Right atrium auricular region (tissue), 2 donors: ENCODE measurements at places on chromosomes 5 and 9. TPM values are rescaled to one million over a fixed set of nuclear protein-coding genes. Genes with fewer than 3 reads are reported as not detected.

GRCh38 chr9:36914212-36914577, 119.9 kb downstream of the PAX5 start:
- H3K4me1 ChIP-seq = no peaks in the 10 kb centered on the region
- no peak overlapping the region for H3K4me3 ChIP-seq
- H3K27me3 ChIP-seq = no peaks in the 10 kb centered on the region
- no peak overlapping the region for H3K27ac ChIP-seq

The GMCL2 gene
- total RNA-seq = not detected

DNA sequence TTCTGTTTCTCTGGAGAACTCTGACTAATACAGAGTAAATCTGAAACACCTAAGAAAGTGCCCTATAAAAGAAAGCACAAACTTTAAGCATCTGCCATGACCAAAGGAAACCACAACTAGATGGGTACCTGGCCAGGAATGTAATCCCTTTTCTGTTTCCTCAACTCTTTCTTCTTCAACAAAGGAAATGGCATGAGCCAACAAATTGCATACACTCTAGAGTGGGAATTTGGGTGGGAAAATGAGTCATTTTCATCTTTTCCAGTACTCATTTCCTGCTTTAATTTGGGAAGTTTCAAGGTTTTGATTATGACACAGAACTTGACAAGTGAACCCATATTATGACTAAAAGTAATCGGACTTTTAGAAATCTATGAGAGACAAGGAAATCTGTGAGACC, 349.2 kb upstream of the RORB start:
- H3K36me3 ChIP-seq = no peaks in the 10 kb centered on the region
- H3K27me3 ChIP-seq = no peaks in the 10 kb centered on the region
- no peaks in the 10 kb centered on the region for H3K4me1 ChIP-seq
- no peak overlapping the region for H3K4me3 ChIP-seq
- no peak overlapping the region for H3K27ac ChIP-seq

The MARCHF3 gene
- 19.7 TPM for total RNA-seq

DNA sequence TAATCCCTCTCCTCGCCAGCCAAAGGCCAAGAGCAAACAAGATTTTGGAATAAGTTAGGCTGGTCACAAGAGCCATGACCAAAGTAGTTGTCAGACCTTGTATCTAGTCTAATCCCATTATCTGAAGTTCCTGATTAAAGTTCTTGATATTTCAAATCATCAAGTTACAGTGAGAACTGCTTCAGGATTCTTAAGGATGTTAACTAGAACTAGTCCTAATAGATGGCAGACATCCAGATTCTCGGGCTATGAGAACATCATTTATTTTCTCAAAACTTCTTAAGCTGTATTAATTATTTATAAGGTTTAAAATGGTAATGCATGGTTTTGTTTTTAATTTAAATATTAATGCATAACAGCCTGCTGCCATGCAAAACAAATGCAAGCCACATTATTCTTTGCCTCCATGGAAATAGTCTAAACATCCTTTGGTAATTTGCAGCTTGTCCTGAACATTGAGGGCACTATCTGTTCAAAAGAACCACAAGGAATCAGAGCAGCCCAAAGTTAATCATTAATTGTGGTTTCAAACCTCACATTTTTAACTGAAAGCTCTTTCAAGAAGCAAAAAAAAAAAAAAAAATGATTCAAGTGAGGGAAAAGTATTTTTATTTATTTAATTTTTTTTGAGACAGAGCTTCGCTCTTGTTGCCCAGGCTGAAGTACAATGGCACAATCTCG, 95.1 kb downstream of the TTC39B start:
- no peaks in the 10 kb centered on the region for H3K4me1 ChIP-seq
- no peak for DNase-seq
- no peaks in the 10 kb centered on the region for H3K36me3 ChIP-seq
- no peaks in the 10 kb centered on the region for H3K27me3 ChIP-seq
- no peak overlapping the region for H3K27ac ChIP-seq

- no peak for DNase-seq
- no peaks in the 10 kb centered on the region for H3K4me1 ChIP-seq
- H3K27me3 ChIP-seq = no peaks in the 10 kb centered on the region
- H3K36me3 ChIP-seq = no peaks in the 10 kb centered on the region
- no peak overlapping the region for H3K4me3 ChIP-seq
These were observed 786 bp downstream of the PCDHB3 start for GRCh38 chr5:141101059-141101458.

The LCN9 gene
- not detected for total RNA-seq

- H3K4me1 ChIP-seq = no peaks in the 10 kb centered on the region
- H3K27ac ChIP-seq = no peak overlapping the region
- no peaks in the 10 kb centered on the region for H3K27me3 ChIP-seq
- H3K36me3 ChIP-seq = peaks cover 61% of the 10 kb centered on the region
- no peak for DNase-seq
- no peak overlapping the region for H3K4me3 ChIP-seq
These were observed 23.8 kb upstream of the KIAA1958 start for GRCh38 chr9:112462855-112463254.

DNA sequence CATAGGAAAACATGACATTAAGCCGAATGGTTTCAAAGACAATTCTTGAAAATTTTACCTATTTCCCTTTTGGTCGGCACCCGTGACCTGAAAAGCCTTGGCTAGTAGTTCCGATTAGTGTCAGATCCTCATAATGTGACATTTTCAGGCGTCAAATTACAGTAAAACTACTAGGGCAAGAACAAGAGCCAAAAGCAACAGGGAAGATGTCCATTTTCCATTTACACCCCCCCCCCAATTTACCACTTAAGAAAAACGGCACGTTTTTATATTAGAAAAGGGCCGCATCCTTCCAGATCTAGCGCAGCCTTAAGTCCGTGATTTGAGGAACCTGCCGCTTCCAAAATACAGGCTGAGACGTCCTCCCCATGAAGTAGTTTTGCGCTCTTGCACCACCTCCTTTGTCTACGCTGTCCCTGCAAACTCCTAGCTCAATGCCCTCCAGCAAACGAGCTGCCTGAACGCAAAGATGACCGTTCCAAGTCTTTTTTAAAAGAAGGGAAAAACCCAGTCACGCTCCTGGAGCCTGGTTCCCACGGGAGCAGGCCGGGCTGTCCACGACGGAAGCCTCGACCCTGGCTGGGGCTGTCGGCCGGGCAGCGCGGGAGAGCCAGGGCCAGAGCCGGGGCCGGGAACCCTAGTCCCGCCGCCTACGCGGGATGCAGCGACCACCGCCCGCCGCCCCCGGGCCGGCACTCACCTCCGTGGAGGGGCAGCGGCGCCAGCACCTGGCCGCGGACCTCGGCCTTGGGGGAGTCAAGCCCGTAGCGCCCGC, 616 bp downstream of the RNF130 start:
- no peaks in the 10 kb centered on the region for H3K27me3 ChIP-seq
- no peaks in the 10 kb centered on the region for H3K36me3 ChIP-seq
- peak overlapping the region; percentile 95 for H3K27ac ChIP-seq
- H3K4me3 ChIP-seq = peak overlapping the region; percentile 93
- DNase-seq = no peak
- H3K4me1 ChIP-seq = no peaks in the 10 kb centered on the region

DNA sequence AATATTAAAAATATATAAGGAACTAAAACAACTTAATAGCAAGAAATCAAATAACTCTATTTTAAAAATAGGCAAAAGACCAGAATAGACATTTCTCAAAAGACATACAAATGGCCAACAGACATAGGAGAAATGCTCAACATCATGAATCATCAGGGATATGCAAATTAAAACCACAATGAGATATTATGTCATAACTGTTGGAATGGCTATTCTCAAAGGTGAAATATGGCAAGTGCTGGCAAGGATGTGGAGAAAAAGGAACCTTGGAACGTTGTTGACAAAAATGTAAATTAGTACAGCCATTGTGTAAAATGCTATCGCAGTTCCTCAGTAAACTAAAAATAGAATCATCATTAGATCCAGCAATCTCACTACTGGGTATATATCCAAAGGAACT, 468.5 kb downstream of the NFIB start:
- no peaks in the 10 kb centered on the region for H3K4me1 ChIP-seq
- H3K27ac ChIP-seq = no peak overlapping the region
- no peaks in the 10 kb centered on the region for H3K27me3 ChIP-seq
- DNase-seq = no peak

DNA sequence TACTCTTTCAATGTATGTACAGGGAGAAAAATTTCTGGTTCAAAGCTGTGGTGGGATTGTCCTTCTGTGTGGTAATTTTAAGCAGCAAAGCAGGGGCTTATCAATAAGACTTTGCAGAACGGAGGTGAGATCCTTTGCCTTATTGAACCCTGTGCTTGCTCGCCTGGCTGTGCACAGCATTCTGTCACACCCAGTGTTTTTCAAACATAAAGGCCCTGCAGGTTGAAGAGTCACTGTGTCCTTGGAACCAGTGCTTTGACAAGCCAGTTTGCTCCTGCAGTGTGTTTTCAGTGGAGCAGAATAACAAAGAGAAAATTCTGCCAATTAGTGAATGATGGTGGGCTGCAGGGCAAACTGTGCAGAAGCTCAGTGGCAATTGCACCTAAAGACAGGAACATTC, 236.7 kb upstream of the PCSK5 start:
- H3K27ac ChIP-seq = no peak overlapping the region
- H3K4me3 ChIP-seq = no peak overlapping the region
- H3K36me3 ChIP-seq = no peaks in the 10 kb centered on the region
- no peak for DNase-seq
- no peaks in the 10 kb centered on the region for H3K4me1 ChIP-seq

- H3K4me1 ChIP-seq = no peaks in the 10 kb centered on the region
- H3K36me3 ChIP-seq = no peaks in the 10 kb centered on the region
These were observed 708.6 kb upstream of the ZNF608 start for GRCh38 chr5:125455041-125455440.

DNA sequence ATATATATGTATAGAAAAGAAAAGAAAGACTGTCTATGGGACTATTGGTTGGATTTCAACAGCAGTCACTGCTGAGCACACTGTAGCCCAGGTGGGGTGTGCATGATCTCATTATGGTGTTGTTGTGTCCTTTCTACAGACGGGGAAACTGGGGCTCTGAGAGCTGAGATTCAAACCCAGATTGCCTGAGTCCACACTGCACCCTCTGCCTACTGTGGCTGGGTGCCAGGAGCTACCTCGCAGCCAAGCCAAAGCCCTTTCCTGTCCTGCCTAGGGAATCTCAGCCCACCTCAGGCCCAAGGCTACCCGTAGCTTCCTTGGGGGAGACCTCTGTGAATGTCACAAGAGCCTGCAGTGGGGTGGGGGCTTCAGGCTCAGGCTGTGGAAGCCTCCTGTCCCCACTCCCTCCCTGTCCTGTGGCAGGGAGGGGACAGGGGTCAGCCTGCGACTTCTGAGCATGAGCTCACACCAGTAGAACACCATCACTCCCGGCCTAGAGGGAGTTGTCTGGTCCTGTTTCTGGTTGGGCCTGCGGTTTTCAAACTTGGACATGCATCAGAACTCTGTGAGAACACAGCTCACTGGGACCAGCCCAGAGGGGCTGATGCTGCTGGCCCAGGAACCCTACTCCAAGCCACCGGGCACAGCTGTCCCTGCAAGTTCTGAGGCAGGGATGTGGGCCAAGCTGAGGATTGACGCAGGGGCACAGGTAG, 7.9 kb upstream of the NINJ1 start:
- DNase-seq = no peak
- H3K4me1 ChIP-seq = no peaks in the 10 kb centered on the region
- H3K27me3 ChIP-seq = no peaks in the 10 kb centered on the region
- no peak overlapping the region for H3K27ac ChIP-seq
- H3K4me3 ChIP-seq = no peak overlapping the region

The ERP44 gene
- 11.0 TPM for total RNA-seq

DNA sequence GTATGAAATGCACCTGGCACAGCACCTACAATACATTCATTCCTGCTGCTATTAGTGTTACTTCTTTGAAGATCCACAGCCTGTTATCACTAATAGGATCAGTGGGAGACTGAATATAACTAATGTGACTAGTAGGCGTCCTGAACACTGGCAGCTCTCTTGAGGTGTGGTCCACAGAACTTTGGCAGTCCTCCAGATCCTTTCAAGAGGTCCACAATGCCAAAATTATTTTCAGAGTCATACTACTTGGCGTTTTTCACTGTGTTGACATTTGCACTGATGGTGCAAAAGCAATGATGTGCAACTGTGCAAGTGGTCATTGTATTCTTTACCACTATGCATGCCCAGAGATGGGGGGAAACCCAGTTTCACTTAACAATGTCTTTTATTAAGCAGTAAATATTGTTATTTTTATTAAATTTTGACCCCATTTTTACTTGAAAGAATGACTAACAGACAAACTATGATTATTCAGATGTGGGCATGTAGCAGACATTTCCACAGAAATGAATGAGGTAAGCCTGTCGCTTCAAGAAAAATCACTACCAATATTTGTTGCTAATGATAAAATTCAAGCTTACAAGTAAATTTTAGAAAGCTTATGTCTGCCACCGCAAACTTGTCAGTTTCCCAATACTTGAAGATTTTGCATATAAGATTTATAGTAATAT, 48.9 kb downstream of the ADRB2 start:
- H3K4me1 ChIP-seq = peaks cover 27% of the 10 kb centered on the region
- H3K4me3 ChIP-seq = no peak overlapping the region
- no peak overlapping the region for H3K27ac ChIP-seq
- DNase-seq = no peak

The GZMA gene
- not detected for total RNA-seq

The ANKRD20A1 gene
- 1.9 TPM for total RNA-seq

The KCNMB1 gene
- total RNA-seq = 0.74 TPM

GRCh38 chr5:126370796-126371718, 52.2 kb upstream of the GRAMD2B start:
- DNase-seq = no peak
- no peak overlapping the region for H3K27ac ChIP-seq

- no peaks in the 10 kb centered on the region for H3K36me3 ChIP-seq
- H3K4me1 ChIP-seq = no peaks in the 10 kb centered on the region
- no peak overlapping the region for H3K4me3 ChIP-seq
- no peak overlapping the region for H3K27ac ChIP-seq
- no peaks in the 10 kb centered on the region for H3K27me3 ChIP-seq
These were observed 112.2 kb upstream of the SHB start for GRCh38 chr9:38181232-38181631.

- H3K4me1 ChIP-seq = peaks cover 15% of the 10 kb centered on the region
- H3K36me3 ChIP-seq = no peaks in the 10 kb centered on the region
- DNase-seq = no peak
- no peaks in the 10 kb centered on the region for H3K27me3 ChIP-seq
- H3K27ac ChIP-seq = no peak overlapping the region
These were observed 222.7 kb upstream of the RASEF start for GRCh38 chr9:83285445-83286225.

DNA sequence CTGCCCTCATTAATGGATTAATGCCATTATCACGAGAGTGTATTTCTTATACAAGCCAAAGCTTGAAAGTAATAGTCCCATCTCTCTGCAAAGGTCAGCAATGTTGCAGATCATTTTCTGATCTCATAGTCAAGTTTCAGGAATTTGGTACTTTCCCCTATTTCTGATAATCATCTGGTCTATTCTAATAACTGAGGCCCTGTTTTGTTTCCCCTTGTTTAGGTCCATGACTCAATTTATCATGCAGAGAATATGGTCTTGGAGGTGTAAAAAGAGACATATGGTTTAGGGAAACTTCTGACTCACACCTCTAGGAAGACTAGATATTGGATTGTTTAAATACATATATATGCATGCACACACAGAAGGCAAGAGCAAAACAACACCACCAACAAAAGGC, 339.3 kb upstream of the NUDT12 start:
- no peaks in the 10 kb centered on the region for H3K27me3 ChIP-seq
- no peak for DNase-seq
- H3K4me1 ChIP-seq = no peaks in the 10 kb centered on the region
- H3K4me3 ChIP-seq = no peak overlapping the region
